8988T (cell line): ENCODE measurements at places on chromosomes 5 and 9.

GRCh38 chr5:73952872-73953271, 326.9 kb downstream of the ARHGEF28 start:
- DNase-seq, result no peak

GRCh38 chr9:133584559-133585476, 24.4 kb downstream of the FAM163B start:
- no peak for DNase-seq

DNA sequence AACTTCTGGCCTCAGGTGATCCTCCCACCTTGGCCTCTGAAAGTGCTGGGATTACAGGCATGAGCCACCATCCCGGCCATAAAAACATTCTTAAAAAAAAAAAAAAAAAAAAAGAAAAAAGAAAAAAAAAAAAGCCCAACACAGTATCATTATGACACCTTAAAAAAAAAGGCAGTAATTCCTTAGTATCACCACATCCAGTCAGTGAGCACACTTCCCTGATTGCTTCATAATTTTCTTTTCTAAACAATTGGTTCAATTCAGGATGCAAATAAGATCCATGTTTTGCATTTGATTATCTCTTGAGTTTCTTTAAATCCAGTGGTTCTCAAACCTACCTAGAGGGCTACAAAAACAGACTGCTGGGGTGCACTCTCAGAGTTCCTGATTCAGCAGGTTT, 182.5 kb downstream of the CDK5RAP2 start:
- DNase-seq, result no peak

GRCh38 chr5:140178086-140178410, 3.1 kb downstream of the CYSTM1 start:
- no peak for DNase-seq

- no peak for DNase-seq
Observed at GRCh38 chr5:150671509-150672236, 10.6 kb downstream of the MYOZ3 start.

GRCh38 chr5:96350678-96351077, 82.4 kb downstream of the PCSK1 start:
- no peak for DNase-seq

DNA sequence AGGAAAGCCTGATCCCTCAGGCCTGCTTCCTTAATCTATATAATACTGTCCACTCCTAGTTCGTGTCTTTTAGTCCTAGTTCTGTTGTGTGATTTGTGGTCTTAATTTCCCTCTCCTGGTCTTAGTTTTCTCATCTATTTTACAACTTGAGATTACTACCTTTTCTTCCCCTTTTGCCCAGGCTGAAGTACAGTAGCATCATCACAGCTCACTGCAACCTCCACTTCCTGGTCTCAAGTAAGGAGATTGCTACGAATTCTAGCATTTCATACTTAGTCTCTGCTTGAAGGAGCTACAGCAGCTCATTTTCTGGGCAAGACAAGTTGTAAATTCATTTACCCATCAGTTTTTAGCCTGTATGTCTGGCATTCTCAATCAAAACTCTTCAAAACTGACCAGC, 5.5 kb downstream of the TRIM32 start:
- DNase-seq, result no peak

- no peak for DNase-seq
Observed at GRCh38 chr9:74848153-74848525, 39.6 kb downstream of the TRPM6 start.

DNA sequence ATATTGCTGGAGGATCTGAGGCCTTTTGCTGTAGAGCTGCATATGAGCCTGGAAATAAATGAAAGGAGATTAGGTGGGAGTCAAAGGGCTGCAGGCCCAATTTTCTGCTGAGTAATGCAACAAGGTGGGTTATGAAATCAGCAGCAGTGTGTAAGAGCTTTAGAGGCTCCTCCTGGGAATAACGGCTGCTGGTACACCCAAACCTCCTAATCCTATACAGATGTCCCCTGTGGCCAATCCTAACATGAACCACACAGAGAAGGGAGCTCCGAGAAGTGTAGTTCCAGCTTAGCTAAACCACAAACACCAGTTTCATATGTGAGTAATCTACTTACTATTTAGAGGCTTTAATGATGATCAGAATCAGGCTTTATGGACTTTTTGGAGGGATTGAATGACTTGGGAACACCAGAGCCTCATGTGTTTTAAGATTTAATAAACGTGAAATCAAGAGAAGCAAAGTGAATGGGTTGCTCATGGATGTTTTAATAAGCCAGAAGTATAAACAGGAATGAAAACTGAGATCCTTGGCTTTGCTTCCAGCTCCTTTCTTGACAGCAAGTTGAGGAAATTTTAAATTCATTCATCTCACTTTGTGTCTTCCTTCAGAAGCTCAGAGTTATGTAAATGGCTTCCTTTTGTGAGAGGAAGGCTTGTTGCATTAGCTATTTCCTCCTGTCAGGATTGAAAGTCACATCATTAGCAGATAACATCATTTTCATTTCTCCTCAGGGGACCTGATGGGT, 437.5 kb downstream of the TMEM232 start:
- DNase-seq, result no peak

- DNase-seq, result no peak
Observed at GRCh38 chr5:82560561-82560960, 282.4 kb upstream of the RPS23 start.

- DNase-seq, result no peak
Observed at GRCh38 chr9:2593744-2594143, 27.8 kb upstream of the VLDLR start.

DNA sequence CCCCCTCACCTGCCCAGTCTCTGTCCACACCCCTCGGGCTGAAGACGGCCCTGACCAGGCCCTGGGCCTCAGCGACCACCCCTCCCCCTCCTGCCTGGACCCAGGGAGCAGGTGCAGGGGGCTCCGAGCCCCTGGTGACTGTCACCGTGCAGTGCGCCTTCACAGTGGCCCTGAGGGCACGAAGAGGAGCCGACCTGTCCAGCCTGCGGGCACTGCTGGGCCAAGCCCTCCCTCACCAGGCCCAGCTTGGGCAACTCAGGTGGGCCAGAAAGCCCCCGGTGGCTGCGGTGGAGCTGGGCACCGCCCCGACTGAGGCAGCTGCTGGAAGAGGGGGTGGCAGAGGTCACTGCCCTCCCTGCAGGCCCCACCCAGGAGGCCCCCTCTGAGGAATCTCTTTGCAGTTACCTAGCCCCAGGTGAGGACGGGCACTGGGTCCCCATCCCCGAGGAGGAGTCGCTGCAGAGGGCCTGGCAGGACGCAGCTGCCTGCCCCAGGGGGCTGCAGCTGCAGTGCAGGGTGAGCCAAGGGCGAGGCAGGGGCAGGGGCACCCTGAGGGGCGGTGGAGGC, 7.7 kb downstream of the ENTPD8 start:
- DNase-seq, result no peak

DNA sequence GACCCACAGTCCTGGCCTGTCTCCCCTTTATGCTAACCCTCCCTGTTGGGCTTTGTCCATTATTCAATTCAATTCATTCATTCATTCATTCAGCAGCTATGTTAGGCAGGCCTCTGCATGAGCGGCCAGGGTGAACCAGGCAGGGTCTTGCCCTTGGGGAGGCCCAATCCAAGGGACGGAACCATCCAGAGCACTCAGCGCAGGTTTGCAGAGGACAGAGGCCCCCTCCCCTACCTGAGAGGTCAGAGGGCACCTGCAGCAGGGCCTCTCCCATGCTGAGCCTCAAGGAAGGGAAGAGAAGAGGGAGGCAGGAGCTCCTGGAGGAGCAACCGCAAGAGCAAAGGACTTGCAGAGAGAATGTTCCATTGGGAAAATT, 61.4 kb downstream of the C9orf50 start:
- no peak for DNase-seq

DNA sequence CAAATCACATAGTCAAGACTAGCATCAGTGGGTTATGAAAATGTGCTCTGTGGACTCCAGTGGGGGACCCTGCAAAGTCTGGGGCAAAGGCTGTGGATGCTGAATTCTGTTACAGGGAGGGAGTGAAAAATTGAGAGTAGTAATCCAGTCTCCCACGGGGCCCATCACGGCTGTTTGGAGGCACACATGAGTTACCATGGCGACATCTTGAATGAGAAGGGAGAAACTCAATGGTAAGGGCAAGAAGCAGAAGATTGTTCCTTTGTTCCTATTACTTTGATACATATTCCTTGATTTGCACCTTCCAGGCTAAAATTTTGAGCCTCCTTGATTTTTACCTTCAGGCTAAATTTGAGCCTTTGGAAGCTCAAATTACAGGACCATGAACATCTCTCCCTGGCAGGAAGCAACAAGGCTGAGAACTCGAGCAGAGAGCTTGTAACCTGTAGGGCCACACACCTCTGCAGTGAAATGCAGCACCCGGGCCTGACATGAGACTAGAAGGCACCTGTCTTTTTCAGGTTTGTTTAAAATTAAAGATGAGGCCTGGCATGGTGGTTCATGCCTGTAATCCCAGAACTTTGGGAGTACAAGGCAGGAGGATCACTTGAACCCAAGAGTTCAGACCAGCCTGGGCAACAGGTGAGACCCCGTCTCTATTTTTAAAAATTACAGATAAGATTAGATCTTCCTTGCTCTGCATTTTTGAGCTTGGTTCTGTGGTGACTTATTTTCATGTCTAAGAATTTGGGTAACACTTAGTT, 31.0 kb upstream of the ZFR start:
- DNase-seq, result no peak

GRCh38 chr5:155259648-155260047, 246.1 kb downstream of the KIF4B start:
- DNase-seq, result no peak

DNA sequence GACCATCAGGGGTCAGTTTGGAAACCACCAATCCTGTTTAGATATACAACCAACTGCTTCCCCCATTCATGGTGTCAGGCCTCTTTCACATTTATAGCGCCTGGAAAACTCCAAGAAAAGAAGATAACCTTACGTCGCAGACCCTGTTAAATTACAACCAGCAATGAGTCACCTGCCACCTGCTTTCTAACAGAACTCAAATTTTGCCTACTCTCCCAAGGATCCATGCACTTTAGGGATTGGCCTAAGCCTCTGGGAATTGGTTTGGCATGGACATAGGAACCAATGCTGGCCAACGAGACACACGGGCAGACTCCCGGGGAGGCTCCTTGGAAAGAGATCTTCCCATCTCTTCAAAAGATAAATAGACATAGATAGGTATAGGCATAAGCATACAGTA, 87.0 kb downstream of the FEM1C start:
- no peak for DNase-seq

DNA sequence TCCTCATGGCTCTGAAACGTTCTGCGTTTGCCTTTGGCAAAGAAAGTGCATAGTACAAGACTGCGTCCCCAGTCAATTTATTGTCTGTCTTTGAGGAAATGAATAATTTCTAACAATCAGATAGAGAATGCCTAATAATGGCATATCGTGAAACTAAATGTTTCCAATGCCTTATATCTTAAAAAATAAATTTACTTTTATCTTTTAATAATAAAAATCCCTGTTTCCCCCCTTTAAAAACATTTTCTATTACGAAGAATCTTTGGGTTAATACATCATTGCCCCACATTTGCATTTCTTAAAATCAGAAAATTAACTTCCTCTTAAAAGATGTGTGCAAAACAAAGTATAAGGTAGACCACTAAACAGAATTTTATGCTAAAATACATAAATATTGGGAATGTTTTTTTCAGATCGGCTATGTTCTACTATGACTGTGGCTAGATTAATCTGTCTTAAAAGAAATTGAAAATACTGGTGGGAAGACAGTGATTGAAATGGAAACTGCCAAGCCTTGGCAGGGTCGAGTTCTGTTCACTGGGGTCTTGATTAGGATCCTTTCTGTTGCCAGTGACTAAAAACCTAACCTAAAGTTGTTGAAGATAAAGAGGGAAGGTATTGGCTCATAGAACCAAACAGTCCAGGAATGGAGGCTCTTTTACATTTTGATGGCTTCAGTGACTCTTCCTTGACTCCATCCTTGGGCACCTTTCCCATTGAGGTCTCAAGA, at the start of gene IL5:
TSS of gene IL5 (minus strand) at position 51 of the 730 bp plus-strand sequence. CDS start at position 7, 44 bp downstream.
- DNase-seq, result no peak

GRCh38 chr5:41708604-41708940, 161.7 kb downstream of the OXCT1 start:
- DNase-seq, result no peak

DNA sequence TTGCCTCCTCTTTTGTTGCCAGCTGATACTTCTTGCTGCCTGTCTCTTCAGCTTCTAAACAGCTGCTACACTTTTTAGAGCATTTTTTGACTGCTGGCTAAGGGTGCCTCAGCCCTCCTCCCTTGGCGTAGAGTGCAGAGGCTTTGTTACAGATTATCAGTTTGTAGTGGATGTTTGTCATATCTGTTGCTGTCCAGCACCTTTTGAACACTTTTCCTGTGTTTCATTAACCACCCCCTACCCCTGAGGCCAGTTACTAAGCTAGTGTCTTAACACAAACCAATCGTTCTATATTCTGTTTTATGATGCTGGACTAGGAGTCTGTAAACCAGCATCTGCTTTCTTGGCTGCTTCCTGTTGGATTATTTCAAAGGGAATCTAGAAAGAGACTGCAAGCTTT, 441.5 kb downstream of the DNAH5 start:
- DNase-seq, result no peak

GRCh38 chr5:33303579-33304095, 137.1 kb upstream of the TARS1 start:
- no peak for DNase-seq

- no peak for DNase-seq
Observed at GRCh38 chr5:142720641-142721271, 34.9 kb upstream of the FGF1 start.

- no peak for DNase-seq
Observed at GRCh38 chr9:135139366-135139959, 52.0 kb downstream of the OLFM1 start.

DNA sequence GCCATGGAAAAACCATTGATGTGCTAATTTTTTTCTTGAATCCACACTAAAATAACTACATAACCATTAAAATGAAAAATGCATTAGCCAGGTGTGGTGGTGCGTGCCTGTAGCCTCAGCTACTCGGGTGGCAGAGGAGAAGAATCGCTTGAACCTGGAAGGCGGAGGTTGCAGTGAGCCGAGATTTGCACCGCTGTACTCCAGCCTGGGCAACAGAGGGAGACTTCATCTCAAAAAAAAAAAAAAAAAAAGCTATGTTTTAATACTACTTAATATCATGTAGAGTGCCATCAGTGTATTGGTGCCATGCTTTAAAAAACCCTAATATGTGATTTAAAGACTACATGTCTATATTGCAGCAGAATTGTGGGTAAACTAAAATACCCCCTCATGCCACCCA, 58.9 kb downstream of the NDFIP1 start:
- no peak for DNase-seq
